ENCODE measurements at places on chromosomes 5 and 9. TPM values are rescaled to one million over a fixed set of nuclear protein-coding genes. Genes with fewer than 3 reads are reported as not detected.

The EFNA5 gene
- 20.5 TPM for total RNA-seq

The PSMB7 gene
- 321 TPM for total RNA-seq

The ADAMTS16 gene
- 1.9 TPM for total RNA-seq

The PTBP3 gene
- 43.7 TPM for total RNA-seq

The MORN5 gene
- not detected for total RNA-seq

The CDH12 gene
- total RNA-seq: not detected

The WNT8A gene
- total RNA-seq: not detected

The SPATA9 gene
- not detected for total RNA-seq

The SAPCD2 gene
- total RNA-seq: 22.3 TPM

The AMBP gene
- total RNA-seq: 7.8 TPM

The CXCL14 gene
- total RNA-seq: 0.37 TPM

The SPATA6L gene
- 2.8 TPM for total RNA-seq

The GDF9 gene
- 0.17 TPM for total RNA-seq

The PRRT1B gene
- total RNA-seq: 0.37 TPM

The THBS4 gene
- total RNA-seq: 0.23 TPM

The IFNA21 gene
- total RNA-seq: not detected

The GPR150 gene
- total RNA-seq: 0.16 TPM

The PPIC gene
- 17.0 TPM for total RNA-seq

The C5orf22 gene
- total RNA-seq: 12.9 TPM
